ENCODE measurements at places on chromosomes 6 and 20. TPM values are rescaled to one million over a fixed set of nuclear protein-coding genes. Genes with fewer than 3 reads are reported as not detected.

GRCh38 chr6:71288228-71289038, at the start of gene OGFRL1:
TSS of gene OGFRL1 (plus strand) at chr6:71288811. CDS start at chr6:71288937, 126 bp downstream.
- DNase-seq, result peak; percentile 82

DNA sequence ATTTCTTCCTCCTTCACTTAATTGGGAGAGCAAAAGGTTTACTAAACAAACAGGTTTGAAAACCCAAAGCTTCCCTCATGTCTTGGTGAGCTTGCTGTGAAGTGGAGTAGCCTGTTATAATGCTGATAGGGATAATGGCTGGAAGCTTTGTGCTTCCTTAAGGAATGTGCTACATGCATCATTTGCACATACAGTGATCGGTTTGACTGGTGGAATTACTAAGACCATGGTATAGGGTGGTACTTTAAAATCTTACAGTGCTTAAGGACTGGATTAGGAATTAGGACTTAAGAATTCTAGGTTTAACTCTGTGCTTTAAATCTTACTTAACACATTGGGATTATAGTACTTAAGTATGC, 75.7 kb downstream of the ARID1B start:
- no peak for DNase-seq

C4B gene
- 2.8 TPM for total RNA-seq

TMEM170B gene
- 1.3 TPM for total RNA-seq

GRCh38 chr20:45788351-45788750, 3.3 kb downstream of the WFDC3 start:
- no peak for DNase-seq

DNA sequence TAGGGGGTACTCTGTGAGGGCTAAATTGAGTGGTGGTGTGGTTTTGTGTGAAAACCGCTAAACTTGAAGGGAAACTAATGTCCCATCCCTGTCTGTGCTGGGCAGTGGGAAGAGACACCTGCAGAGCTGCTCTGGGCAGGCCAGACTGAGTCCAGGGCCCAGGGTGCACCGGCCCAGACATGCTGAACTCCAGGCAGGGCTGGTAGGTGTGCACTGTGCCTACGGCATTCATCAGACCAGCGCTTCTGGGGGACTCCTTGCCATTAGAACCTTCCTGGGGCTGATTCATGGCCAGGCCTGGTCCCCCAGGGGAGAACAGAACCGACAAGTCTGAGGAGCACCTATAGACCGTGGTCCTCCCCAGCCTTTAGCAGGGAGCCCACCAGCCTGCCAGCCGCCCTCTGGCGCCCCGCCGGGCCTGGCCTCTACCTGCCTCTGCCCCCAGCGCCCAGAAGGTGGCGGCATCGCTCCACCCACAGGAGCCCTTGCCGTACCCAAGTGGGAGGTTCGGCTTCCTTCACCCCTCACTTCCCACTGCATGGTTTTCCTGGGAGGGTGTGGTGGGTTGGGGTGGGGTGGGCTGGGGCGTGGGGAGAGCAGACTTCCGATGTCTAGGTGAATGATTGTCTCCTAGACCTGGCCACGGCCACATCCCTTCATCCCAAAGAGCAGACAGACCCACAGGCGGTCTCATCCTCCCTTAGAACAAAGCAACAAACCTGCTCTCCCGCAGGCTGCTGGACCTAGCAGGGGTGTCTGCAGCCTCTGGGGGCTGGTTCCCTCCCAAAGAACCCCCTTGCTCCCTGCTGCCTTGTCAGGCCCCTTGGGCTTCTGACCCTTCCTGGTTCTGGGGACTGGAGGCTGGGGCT, 15.5 kb downstream of the CCDC167 start:
- peak; percentile 86 for DNase-seq

TRIM10 gene
- total RNA-seq, result 0.11 TPM

DNA sequence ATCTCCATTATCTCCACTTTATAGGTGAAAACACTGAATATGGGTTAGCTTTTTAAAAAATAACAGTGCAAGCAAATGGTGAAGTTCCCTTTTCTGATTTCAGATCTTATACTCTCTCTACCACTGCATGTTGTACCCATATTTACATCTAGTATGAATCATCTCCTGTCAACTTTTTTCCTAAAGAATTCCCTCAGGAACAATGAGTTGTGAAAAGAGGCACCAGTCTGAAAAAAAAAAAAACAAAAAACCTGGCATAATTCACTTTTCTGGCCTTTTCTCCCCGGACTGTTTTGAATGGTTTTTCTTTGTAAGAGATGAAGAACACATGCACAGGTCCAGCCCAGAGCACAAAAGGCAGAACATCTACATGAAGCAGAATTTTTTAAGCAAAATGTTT, 596.0 kb downstream of the COL12A1 start:
- DNase-seq, result no peak

DNA sequence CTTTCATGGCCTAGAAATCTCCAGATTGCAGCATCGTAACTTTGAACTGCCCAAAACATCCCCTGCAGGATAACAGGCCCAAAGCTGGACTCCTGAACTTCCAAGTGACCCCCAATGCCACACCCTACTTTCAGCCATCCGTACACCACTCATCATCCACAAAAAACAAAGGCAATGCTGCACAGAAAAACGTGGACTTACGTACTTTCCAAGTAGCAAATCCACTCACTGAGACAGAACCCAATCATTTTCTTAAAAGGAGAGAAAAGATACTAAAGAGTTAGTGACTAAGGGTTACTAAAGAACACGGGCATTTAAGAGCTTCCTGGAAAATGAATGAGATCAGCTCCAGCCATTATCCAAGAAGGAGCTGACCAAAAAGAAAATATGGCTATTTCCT, 211.0 kb downstream of the WDR27 start:
- no peak for DNase-seq

DNA sequence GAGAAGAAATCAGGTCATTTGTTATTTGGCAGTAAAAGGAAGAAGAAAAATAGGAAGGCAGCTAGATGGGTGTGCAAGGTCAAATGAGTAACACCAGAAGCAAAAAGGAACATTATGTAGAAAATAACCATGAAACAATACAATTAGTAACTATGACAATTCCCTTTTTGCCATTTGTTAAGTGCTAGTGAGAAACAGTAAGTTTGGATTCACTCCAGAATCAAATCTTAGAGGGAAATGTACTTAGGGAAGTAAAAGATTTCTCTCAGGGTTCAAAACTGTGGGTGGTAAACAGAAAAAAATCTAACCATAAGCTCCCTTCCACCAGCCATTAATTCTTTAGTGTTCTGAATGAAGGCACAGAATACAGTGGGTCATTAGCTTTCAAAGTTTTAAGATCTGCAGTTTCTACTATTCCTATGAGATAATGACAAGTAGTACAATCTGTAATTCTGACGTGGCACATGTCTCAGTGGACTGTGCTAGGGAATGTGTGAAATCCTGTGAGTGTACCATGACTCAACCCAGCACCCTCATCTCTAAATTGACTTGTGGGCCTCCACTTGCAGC, 17.1 kb downstream of the REPS1 start:
- peak; percentile 52 for DNase-seq

DNA sequence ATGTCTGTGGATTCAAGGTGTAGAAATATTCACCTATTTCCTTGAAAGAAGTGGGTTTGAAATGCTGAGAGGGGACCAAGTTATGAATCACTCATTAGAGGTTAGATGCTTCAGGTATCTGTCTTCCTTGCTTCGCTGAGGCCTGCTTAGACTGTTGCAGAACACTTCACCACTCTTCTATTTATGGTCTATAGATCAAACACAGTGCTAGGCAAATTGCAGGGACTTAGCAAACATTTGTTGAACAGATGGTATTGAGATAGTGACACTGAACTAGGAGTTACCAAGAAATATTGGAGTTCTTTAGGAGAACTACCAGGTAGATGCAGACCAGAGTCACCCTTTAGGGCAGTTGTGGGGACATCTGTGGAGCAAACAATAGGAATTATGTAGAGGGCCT, 123.8 kb downstream of the RFPL4B start:
- no peak for DNase-seq

GRCh38 chr20:47620808-47621805, 119.4 kb downstream of the NCOA3 start:
- DNase-seq, result no peak

DNA sequence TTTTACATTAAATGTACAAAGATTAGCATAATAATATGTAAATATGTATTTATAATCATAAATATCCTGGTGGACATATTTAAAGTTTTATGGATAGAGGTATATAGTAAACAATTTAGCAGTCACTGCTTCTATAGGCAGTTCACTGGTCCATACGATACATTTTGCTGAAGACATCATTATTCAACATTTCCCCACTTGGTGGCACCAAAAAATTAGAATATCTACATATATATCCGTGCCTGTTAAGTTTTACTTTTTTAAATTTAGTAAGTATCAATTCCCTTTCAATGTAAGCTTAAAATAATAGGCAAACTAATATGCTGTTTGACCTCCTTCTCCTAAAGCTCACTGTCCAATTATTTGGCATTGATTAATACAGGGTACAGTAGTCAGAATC, 64.2 kb downstream of the LMBRD1 start:
- no peak for DNase-seq

KCNK5 gene
- 15.8 TPM for total RNA-seq

- peak; percentile 76 for DNase-seq
Measured at GRCh38 chr20:45095805-45096238, 5.1 kb downstream of the KCNS1 start.
